T-cell (primary cell): ENCODE measurements at places on chromosomes 16 and 17. TPM values are rescaled to one million over a fixed set of nuclear protein-coding genes. Genes with fewer than 3 reads are reported as not detected.
A peak's percentile ranks its signal among the peaks of the same experiment; 100 is the strongest.

GRCh38 chr17:44915862-44916780 is 821 bp upstream of the GFAP start:
- no peak overlapping the region for H3K27ac ChIP-seq
- H3K4me1 ChIP-seq = no peaks in the 10 kb centered on the region
- H3K27me3 ChIP-seq = peaks cover 2% of the 10 kb centered on the region
- H3K4me3 ChIP-seq = no peak overlapping the region
- H3K36me3 ChIP-seq = no peaks in the 10 kb centered on the region

DNA sequence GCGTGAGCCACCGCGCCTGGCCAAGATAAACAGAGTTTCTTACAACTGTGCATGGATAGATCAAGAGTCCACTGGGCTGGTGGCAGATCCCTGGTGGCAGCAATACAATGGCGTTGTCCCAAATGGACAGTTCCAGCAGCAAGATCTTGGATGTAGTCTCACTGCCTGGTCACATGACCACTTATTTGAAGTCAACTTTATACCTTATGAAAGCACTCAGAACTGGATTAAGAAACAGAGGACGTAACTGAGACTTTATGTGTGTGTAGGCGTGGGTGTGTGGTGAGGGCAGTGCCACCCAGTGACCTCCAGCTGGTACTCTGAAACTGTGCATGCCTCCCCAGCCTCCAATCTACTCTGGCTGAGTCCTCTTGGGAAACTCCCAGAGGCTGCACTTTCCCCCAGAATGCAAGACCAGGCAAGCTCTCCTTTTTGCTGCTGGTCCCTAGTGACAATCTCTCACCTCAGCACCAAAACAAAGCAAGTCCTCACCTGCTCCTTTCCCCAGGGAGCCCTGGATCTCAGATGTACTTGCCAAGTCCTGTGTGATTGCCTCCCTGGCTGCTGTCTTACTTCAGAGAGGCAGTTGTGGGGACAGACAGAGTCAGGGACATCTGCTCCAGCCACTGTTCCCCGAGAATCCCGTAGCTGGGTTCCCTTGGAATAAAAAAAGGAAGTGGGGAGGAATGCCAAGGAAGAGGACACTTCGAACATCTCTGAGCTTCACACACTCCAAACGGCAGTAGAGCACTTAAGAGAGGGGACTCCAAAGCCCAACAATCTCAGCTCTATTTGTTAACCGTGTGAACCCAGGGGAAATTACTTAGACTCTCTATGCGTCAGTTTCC is 11.7 kb upstream of the ST6GALNAC2 start:
- H3K36me3 ChIP-seq = no peaks in the 10 kb centered on the region
- DNase-seq = no peak
- H3K27me3 ChIP-seq = no peaks in the 10 kb centered on the region
- H3K4me1 ChIP-seq = peaks cover 6% of the 10 kb centered on the region
- H3K27ac ChIP-seq = no peak overlapping the region
- no peak overlapping the region for H3K4me3 ChIP-seq

GRCh38 chr16:67969254-67970039 is 1.0 kb upstream of the SLC12A4 start:
- H3K4me3 ChIP-seq = peak overlapping the region; percentile 89
- no peaks in the 10 kb centered on the region for H3K36me3 ChIP-seq
- H3K27ac ChIP-seq = peak overlapping the region; percentile 40
- peaks cover 10% of the 10 kb centered on the region for H3K4me1 ChIP-seq
- DNase-seq = no peak
- H3K27me3 ChIP-seq = no peaks in the 10 kb centered on the region

- H3K27me3 ChIP-seq = peaks cover 26% of the 10 kb centered on the region
- H3K4me3 ChIP-seq = no peak overlapping the region
- H3K36me3 ChIP-seq = peaks cover 4% of the 10 kb centered on the region
- H3K27ac ChIP-seq = no peak overlapping the region
Measured at GRCh38 chr16:3115003-3115402, 2.6 kb downstream of the ZNF205 start.

DNA sequence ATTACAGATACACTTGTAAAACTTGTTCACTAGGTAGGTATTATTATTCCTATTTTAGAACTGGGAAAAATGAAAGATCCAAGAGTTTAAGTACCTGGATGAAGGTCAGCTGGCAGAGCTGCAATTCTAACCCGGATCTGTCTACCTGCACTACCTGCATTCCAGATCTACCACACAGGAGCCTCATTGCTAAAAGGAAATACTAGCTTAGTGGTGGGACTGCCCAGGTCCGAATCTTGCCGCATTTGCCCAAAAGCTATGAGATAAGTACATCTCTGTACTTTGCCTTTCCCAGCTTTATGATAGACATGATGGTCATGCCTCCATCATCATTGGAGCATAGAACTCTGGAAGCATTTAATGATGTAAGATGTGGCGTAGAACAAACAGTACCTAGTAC is 36.8 kb upstream of the TEKT3 start:
- no peaks in the 10 kb centered on the region for H3K36me3 ChIP-seq
- no peaks in the 10 kb centered on the region for H3K27me3 ChIP-seq
- no peaks in the 10 kb centered on the region for H3K4me1 ChIP-seq
- no peak for DNase-seq
- H3K4me3 ChIP-seq = no peak overlapping the region

GRCh38 chr17:83124871-83125514 is 45.6 kb downstream of the METRNL start:
- no peak overlapping the region for H3K27ac ChIP-seq
- peaks cover 63% of the 10 kb centered on the region for H3K27me3 ChIP-seq
- peaks cover 31% of the 10 kb centered on the region for H3K4me1 ChIP-seq
- H3K4me3 ChIP-seq = no peak overlapping the region
- DNase-seq = no peak

GRCh38 chr17:4492721-4493561 is 5.7 kb upstream of the SPNS2 start:
- no peaks in the 10 kb centered on the region for H3K27me3 ChIP-seq
- no peak for DNase-seq
- no peaks in the 10 kb centered on the region for H3K36me3 ChIP-seq
- H3K4me1 ChIP-seq = no peaks in the 10 kb centered on the region
- H3K27ac ChIP-seq = no peak overlapping the region
- H3K4me3 ChIP-seq = no peak overlapping the region

DNA sequence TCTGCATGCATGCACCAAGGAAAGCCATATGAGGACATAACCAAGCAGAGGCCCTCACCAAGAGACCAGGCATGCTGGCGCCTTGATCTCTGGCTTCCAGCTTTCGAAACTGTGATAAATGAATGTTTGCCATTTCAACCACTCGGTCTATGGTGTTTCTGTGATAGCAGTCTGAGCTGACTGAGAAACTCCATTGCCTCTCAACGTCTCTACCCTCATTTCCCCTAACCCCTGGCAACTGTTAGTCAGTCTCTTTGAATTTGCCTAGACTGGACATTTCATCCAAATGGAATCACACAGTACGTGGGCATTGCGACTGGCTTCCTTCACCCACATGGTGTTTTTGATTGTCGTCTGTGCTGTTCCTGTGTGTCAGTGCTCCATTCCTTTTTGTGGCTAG is 88.0 kb upstream of the MPHOSPH6 start:
- peaks cover 2% of the 10 kb centered on the region for H3K27me3 ChIP-seq
- no peaks in the 10 kb centered on the region for H3K36me3 ChIP-seq
- no peak for DNase-seq
- no peaks in the 10 kb centered on the region for H3K4me1 ChIP-seq

- DNase-seq = no peak
- peaks cover 5% of the 10 kb centered on the region for H3K4me1 ChIP-seq
- H3K4me3 ChIP-seq = no peak overlapping the region
- H3K27me3 ChIP-seq = no peaks in the 10 kb centered on the region
Measured at GRCh38 chr17:47712330-47713023, 18.5 kb downstream of the TBKBP1 start.

Gene KRTAP3-2
- not detected for total RNA-seq

Gene PTGES3L
- 0.44 TPM for total RNA-seq

Gene IGFALS
- total RNA-seq = 0.88 TPM

Gene TMEM100
- not detected for total RNA-seq

Gene TMEM238L
- total RNA-seq = not detected
